Right renal cortex interstitium (tissue), 3 donors: ENCODE measurements at places on chromosomes 11 and 22. TPM values are rescaled to one million over a fixed set of nuclear protein-coding genes. Genes with fewer than 3 reads are reported as not detected.

- DNase-seq: no peak
Measured at GRCh38 chr22:37309211-37310074, 27.1 kb downstream of the CYTH4 start.

DNA sequence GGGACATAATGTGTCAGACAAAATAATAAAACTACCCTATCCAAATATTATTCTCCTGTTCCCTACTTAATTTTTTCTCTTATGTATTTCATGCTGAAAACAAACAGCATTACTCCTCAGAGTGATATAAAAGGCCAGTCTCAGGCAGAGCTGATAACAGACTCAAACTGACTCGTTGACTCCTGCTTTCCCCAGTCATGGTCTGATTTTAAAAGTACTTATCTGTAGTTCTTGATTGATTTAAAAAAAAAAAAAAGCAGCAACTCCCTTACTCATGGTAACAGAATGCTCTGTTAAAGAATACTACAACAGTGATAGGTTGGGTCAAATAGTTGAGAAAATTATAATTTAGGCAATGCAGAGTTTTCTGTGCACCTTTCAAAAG, 90.3 kb upstream of the BARX2 start:
- DNase-seq: no peak

DNA sequence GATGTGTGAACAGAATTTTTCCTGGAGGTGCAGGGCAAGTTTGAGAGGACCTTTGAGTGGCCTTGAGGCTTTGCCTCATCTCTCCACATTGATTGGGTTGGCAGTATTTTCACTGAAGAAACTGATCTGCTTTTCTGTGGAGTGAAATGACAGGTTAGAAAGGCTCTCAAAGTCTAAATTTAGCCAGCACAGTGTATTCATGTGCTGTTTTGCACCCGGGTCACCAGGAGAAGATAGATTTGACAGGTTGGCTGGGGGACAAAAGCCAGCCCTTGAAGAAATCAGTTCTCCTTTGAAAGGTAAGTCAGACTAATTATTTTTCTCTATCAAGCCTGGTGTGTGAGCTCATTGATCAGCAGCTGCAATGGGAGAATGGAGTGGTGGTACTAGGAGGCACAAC, 152.9 kb downstream of the DBX1 start:
- no peak for DNase-seq

- no peak for DNase-seq
Measured at GRCh38 chr22:23849009-23850006, 8.4 kb upstream of the SLC2A11 start.

GRCh38 chr11:83692675-83693074, 406.5 kb upstream of the CCDC90B start:
- no peak for DNase-seq

- DNase-seq: no peak
Measured at GRCh38 chr22:37526376-37526775, 7.2 kb upstream of the CARD10 start.

- DNase-seq: no peak
Measured at GRCh38 chr22:30305519-30305905, 16.2 kb upstream of the CASTOR1 start.

GRCh38 chr11:42234451-42234951, 775.0 kb upstream of the LRRC4C start:
- no peak for DNase-seq

- DNase-seq: no peak
Measured at GRCh38 chr11:73961321-73961720, 10.5 kb downstream of the DNAJB13 start.

DNA sequence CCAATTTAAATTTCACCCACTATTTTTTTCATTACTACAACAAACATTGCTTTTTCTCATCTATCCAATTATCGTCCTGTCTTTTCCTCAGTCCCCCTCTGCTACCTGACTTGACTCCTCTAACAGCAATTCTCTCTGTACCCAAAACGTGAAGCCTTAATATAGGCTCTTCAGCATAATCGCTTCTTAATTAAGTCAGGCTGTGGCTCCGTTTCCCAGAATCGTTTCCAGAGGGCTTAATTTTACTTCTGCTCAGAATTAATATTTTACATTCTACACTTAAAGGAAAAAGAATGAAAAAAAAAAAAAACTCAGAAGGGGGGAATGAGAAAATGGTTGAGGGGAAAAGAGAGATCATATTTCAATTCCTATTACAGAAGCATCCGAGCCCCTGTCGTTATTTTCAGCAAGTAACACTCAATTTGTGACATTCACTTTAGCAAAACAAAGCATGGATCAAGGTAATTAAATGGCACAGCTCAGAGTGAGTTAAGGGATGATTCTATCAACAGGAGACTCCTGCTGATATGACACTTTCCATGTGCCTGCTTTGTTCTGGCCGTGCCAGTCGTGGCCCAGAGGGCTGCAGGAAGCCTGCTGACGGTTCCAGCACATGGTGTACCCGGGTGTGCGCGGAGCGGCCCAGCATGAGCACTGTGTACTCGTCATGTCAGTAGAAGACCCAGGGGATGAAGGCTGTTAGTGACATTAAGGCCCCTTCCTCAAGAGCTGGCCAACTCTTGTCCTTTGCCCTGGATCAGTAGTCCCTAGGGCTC, 272.5 kb downstream of the NTM start:
- no peak for DNase-seq

DNA sequence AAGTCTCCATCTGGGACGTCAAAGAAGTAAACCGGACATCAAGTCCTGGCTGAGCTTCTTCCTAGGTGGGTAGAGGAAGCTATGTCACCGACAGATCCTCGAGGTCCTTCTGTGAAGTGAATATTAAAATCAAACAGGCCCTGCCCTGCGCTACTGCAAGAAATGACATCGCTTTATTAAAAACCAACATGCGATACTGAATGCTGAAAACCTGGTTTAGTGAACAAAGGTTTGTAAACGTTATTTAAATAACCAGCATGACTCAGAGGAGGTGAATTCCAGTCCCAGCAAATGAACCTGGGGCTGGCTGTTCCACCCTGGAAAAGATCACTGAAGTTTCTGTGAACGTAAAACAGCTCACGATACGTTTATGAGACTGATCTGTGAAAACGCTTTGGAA, 645 bp downstream of the RTCB start:
- DNase-seq: peak; percentile 16

DNA sequence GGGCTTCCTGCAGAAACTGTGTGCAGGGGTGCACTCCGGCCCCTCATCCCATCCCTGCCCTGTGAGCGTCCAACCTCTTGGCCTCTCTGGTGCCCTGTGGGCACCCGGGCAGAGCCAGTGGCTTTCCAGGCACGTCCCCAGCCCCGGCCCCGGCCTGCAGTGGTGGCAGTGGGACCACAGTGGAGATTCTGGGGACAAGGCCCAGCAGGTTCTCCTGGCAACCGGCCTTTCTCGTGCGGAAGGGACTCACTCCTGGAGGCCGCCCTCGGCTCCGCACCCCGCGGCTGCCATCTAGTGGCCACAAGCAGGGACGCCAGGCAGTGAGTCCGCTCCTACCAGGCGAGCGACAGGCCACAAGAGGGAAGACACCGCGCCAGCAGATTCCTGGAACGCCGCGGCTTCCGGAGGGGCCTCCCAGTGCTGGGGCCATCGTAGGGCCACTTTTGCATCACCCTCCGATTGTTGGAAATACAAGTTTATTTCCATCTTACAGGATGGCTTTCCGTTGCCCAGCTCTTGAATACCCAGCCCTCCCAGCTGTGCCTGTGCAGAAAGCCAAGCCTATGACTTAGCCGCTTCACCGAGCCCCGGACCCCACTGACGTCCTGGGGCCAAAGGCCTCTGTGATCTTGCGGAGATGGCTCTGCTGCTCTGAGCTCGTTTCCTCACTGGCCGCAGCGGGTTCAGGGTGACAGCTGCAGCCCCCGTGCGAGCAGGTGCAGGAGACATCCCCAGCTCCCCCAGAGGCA, 357.3 kb downstream of the CTTN start:
- DNase-seq: peak; percentile 25

DNA sequence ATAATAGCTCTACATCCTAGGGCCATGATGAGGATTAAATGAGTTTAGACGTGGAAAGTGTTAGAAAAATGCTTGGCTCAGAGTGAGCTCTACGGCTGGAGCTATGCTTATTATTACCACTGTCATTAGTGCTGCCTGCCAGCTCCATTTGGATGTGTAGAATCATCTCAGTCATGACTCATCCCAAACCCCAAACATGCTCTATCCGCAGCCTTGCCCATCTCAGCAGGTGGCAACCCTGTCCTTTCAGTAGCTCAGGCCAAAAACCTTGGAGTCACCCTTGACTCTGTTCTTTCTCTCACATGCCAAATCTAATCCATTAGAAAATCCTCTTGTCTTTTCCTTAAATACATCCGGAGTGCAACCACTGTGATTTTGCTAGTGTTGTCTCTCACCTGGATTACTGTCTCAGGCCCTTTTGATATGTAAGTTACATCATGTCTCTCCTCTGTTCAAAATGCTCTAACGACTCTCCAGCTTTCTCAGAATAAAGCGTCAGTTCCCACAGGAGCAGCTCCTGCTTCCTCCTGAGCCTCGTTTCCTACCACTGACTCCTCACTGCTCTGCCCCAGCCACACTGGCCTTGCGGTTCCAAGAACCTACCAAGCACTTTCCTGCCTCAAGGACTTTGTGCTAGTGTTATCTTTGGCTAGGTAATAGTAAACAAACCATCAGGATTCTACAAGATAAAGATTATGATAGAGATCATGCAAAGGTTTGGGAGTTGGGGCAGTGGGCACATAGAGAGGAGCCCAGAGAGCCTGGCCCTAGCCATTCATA, 10.5 kb upstream of the CHRM1 start:
- DNase-seq: no peak

DNA sequence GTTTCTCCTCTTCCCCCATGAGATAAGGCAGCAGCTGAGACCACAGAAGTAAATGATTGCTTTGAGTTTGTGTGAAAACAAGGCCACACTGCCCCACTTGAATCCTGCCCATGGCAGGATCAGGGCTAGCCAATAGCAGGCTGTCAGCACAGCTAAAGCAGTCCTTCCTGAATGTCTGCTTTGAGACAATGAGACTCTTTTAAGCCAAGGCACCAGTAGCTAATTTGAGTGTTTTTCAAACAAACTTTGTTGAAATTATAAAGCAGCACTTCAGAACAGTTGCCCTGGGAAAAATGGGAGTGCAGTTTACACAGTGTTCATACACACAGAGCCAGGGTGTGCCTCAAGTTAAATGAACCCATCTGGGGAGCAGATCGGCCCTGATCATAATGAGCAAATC, 103.5 kb upstream of the OR5AK2 start:
- no peak for DNase-seq

DNA sequence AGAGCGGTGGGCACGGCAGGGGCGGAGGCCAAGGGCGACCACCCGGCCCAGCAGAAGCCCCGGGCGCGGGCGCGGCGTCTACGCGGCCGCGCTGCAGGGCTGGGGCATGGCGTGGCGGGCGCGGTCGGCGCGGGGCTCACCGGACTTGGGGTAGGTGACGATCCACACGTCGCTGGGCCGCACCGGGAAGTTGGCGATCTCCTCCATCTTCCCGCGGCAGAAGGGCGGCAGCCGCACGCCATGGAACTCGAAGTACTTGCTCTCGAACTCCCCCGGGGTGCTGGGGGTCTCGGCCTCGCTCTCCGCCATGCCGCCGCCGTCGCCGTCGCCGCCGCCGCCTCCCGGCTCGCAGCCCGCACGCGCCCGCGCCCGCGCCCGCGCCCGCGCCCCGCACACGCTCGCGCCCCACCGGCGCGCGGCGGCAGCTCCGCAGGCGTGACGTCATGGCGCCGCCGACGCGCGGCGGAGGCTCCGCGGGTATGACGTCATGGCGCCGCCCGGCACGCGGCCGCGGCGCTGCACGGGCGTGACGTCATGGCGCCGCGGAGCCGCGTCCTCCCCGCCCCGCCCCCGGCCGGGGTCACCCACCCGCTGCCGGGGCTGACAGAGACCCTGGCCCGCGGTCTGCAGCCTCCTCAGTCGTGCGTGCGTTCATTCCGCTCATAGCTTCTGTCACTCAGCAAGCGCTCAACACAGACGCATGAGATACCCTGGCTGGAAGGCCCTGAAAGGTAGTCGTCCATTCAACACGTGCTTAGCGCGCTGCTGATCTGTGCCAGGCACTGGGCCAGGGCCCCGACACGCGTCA, at the start of gene SULT4A1:
Gene SULT4A1 (minus strand): TSS at position 440 of the 808 bp plus-strand sequence. CDS start 131 bp downstream, at position 309.
- no peak for DNase-seq

C1QTNF5 gene
- polyA plus RNA-seq: 25.9 TPM

SLC22A9 gene
- not detected for polyA plus RNA-seq

MYEOV gene
- 4.8 TPM for polyA plus RNA-seq

DCUN1D5 gene
- polyA plus RNA-seq: 39.3 TPM

SMIM35 gene
- 0.15 TPM for polyA plus RNA-seq

DLG2 gene
- 14.0 TPM for polyA plus RNA-seq
